ENCODE measurements at places on chromosomes 7 and 10. TPM values are rescaled to one million over a fixed set of nuclear protein-coding genes. Genes with fewer than 3 reads are reported as not detected.

DNA sequence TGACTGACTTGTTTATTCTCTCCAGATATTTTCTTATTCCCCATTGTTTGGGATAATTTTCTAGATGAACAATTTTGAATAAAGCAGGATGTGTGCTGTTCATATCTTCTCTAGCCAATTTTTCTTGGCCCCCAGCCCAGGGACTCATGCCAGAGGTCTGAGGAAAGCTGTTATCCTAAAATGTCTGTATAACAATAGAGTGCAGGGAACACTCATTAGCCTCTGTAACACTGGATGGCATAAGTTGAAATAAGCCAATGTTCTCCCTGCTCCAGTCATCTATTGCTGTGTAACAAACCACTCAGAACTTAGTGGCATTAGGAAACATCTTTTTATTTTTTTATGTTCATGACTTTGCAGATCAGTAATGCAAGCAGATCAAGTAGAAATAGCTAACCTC lies 121.7 kb upstream of the TRIM24 start:
- DNase-seq: no peak

ZNF503 gene
- total RNA-seq: 0.07 TPM

- no peak for DNase-seq
These were observed 174.2 kb downstream of the PLXNA4 start for GRCh38 chr7:132402096-132402495.

DNA sequence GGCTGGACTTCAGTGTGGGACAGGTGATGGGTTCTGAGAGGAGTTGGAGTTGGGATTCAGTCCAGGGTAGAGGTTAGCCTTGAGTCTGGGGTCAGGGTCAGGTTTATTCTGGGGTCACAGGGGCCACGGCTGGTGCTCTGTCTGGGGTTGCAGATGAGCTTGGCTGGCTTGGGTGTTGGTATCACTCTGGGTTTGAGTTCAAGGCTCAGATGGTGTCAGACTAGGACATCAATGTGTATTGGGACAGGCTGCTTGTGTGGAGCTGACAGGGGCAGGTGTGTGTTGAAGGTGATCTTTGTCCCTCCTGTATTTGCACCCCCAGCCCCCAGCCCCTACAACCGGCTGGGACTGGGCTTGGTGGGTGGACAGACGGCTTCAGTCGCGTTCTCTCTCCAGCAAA lies 26.8 kb downstream of the TMEM270 start:
- no peak for DNase-seq

GRCh38 chr7:68067845-68068244 lies 1071.2 kb downstream of the TYW1 start:
- no peak for DNase-seq

DNA sequence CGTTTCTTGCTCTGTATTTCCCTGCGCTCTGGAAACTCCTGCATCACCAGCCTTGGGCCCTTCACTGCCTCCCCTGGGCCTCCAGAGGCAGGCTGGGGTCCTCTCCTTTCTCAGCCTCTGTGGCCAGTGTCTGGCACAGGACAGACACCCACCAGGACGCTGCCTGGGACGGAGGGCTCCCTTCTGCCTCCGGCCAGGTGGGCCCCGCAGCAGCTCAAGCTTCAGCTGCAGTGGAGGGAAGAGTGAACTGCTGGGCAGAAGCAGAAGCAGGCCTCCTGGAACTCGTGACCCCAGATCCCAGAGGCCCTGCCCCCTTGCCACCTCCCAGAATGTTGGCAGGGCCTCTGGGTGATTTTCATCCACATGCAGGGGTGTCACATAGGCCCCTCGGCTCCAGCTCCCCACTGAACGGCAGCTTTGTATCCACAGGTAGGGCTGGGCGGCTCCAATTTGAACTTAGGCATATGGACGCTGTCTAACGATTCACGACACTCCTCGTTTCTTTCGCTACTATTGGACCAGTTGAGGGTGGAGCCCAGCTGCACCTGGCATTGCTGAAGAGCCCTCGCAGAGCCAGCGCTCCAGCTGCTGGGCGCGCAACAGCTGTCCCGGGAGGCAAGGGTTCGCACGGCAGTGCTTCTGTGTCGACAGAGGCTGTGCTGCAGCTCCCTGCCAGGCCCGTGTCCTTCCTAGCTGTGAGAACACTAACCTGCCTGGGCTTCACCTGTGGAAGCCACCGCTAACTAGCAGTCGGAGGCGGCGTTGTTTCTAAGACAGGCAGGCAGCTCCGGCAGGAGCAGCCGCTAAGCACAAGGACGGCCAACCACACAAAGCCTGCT lies 18.4 kb upstream of the GPR146 start:
- DNase-seq: no peak

DNA sequence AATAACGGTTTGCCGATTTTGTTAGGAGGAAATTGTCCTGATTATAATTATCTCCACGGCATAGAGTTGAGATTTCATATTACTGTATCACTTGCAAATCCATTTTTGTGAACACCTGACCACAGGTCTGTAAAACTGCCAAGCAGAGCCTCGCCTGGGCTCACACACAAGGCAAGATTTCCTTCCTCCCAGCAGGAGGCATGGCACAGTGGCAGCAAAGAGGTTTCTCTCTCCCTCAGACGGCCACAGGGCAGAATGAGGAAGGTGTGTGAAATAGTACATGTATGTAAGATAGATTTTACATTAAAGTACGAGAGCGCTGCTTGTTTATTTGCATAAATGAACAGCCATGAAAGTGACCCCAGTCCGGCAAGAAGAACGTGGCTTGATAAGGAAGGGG lies 130.1 kb downstream of the CELF2 start:
- peak; percentile 61 for DNase-seq

UCN3 gene
- total RNA-seq: not detected

GRCh38 chr10:110488940-110489339 lies 8.8 kb upstream of the DUSP5 start:
- DNase-seq: no peak

DNA sequence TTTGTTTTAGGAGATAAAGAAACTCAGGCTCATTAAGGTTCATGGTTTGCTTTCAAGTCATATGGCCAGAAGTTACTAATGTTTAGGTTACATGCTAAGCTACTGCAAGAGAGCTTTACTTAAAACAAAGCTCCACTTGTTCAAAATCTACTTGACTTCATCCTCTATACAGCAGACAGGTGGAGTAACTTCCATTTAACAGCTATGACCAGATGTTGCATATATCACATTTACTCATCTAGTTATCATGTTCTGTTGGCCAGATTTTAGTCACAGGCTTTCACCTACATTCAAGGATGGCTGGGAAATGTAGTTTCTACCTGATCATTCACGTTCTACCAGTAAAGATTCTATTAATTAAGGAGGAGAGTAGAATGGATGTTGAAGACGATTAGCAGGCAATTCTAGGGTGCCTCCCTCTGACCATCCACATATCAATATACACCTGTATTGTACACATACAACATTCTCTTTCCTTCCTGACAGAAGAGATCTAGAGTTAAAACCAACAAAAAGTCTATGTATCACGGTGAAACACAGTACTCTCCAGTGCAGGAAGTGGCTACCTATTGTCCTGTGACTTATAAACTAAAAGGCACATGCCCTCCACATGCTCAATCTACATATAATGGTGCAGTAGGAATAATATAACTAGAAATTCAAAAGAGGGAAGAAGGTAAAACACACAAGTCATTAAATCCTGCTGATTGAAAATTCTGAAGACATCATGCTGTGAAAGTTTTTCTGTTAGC lies 488.0 kb downstream of the MDFIC start:
- no peak for DNase-seq

DNA sequence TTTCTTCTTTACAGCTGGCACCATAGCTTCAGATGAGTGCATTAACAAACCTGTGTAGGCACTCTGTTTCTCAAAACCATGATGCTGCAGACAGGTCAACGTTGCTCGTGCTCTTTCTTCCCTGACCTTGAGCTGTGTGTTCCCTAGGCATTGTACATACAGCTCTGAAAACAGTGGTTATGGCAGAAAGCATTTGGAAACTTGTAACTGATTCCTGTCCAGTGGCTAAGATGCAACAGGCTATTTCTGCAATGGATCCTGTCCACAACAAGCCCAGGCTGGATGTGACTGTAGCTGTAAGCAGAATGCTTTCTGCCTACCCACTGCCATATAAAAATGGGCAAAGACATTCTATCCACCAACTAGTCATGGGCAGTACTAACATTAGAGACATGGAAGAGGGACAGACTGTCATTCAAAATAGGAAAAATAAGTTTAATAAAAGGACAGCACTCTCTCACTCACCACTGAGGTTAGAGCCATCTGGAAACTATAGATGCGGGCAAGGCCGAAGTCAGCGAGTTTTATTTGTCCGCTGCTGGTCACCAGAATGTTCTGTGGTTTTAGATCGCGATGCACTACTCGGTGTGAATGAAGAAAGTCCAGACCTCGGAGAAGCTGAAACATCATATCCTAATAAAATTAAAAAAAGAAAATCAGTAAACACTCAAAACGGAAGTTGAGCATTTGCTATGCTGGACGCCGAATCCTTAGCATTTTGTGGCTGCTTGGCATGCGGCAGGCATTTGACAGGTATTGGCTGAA lies 111.0 kb downstream of the CDK6 start:
- DNase-seq: no peak

SUN3 gene
- not detected for total RNA-seq

DNA sequence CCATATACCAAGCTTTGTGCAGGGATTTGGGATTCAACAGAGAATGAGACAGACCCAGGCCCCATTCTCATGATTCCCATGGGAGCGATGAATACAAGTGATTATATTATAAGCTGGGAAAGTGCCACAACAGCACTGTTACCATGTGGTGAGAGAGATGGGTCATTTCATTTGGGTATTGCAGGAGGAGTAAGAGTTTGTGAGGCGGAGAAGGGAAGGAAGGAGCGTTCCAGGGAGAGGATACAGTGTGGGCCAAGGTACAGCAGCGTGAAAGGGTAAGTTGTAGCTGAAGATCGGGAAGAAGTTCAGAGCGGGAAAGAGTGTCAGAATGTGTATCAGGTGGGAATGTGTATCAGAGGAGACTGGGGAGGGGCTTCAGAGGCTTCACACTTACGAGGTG lies 38.5 kb downstream of the GOLGA7B start:
- no peak for DNase-seq

TMEM130 gene
- total RNA-seq: not detected

- DNase-seq: no peak
These were observed 8.4 kb downstream of the LHPP start for GRCh38 chr10:124469956-124470484.

PRPS1L1 gene
- total RNA-seq: not detected

Data from activated naive CD4-positive, alpha-beta T cell treated with anti-CD3 and anti-CD28 coated beads for 36 hours (primary cell).